NCI-H226 (cell line): ENCODE measurements at places on chromosomes 11 and 22.

GRCh38 chr11:8867035-8867434 lies 44.0 kb upstream of the AKIP1 start:
- DNase-seq, result no peak

DNA sequence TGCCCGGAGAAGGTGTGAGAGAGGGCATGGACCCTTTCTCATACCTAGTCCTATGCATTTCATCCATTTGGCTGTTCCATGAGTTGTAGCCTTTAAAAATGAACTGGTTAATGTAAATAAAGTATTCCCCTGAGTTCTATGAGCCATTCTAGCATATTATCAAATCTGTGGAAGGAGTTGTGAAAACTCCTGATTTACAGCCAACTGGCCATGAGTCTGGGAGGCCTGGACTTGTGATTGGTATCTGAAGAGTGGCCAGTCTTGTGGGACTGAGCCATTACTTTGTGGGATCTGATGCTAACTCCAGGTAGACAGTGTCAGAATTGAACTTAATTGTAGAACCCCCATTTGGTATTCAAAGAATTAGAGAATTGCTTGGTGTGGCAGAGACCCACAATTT lies 48.4 kb downstream of the FAM118A start:
- DNase-seq, result no peak

- no peak for DNase-seq
These were observed 50.4 kb upstream of the CECR2 start for GRCh38 chr22:17318817-17319216.

- DNase-seq, result no peak
These were observed 818 bp upstream of the C1QTNF4 start for GRCh38 chr11:47595029-47595428.

DNA sequence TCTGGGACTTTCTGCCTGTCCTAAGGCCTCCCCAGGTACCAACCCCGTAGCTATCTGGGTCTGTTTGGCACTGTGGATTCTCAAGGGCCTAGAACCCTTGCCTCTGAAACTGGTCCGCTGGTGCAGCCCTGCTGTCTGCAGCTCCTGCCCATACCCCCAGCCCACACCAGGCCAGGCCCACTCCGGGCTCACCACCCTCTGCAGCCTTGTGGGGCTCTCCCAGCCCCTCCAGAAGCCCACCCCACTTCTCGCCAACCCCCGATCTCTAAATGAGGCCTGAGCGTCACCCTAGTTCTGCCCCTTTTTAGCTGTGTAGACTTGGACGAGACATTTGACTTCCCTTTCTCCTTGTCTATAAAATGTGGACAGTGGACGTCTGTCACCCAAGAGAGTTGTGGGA lies 4.7 kb downstream of the KLHDC7B start:
- DNase-seq, result no peak

DNA sequence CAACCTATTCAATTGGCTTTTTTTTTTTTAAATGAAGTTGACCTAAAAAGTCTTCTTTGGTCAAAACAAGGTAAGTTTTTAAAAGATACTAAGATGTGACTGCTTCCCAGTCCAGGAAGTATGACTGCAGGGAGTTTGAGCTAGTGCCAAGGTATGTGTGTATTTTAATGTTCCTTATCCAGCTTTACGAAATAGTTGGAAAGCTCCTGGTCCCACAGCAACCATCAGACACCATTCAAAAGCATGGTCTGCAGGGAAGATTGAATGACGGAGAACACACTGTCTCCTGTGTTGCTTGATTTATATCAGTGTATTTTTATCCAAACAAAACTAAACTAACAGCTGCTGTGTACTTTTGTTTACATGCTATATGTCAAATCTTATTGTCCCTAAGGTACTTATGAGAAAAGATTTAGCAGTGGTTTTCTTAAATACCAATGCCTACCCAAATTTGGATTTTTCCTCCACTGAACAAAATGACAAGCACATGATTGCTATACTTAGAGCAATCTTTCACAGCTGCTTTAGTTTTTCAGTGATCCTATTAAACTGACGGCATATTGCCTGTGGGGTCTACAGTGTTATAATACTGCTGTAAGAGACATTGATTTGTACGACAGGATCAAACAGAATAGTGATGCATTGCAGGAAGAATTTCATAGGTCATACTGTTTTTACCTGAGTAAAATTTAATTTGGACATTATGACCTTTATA lies 122.9 kb downstream of the DCDC1 start:
- DNase-seq, result no peak

DNA sequence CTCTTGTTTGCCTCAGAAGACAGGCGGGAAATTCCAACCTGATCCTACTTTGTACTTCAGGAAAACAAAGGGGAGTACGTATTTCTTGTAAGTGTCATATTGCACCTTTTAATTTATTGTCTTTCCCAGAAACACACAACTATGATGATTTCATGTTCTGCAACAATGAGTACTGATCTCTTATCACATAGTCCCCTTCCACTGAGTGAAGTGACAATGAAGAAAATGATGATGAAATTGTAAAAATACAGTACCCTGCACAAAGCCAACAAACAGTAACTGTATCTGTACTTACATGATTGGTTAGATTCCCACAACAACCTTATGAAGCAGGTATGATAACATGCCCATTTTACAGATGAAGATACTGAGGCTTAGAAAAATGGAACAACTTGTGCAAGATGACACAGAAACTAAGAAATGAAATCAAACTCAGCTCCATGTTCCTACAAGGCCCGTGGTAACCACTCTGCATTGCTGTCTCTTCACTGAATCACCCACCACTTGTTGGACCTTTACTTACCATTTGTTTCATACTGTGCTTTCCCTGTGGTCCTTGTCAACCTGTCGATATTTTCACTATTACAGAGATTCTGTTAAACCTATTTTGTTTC lies 37.5 kb downstream of the SLC1A2 start:
- DNase-seq, result no peak

DNA sequence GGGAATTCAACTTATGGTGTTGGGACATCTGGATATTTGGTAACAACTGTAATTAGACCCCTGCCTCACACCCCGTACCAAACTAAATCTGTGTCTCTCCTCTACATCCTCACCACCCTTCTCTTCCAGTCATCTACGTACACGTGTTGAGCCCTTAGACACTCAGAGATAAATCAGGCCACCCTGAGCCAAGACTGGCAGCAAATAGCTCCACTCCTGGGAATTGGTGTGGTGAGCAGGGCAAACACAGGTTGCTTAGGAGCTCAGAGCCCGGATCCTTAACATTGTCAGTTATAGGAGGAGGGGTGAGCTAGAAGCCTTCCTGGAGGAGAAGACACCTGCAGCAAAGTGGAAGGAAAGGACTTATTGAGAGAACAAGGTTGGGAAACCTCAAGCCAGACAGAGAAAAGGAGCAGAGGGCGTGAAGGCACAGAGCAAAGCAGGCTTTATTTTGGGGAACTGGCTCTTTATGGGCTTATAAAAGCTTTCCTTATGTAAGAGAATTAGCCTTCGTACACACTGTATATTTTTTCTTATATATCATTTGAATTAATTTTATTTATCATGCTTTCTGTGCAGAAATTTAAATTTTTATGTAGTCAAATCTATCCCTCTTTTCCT lies 36.9 kb upstream of the KLHL35 start:
- no peak for DNase-seq

GRCh38 chr11:82858556-82859091 lies 41.6 kb downstream of the PRCP start:
- peak; percentile 69 for DNase-seq

- DNase-seq, result no peak
These were observed 6.4 kb downstream of the CD3E start for GRCh38 chr11:118310781-118311485.

DNA sequence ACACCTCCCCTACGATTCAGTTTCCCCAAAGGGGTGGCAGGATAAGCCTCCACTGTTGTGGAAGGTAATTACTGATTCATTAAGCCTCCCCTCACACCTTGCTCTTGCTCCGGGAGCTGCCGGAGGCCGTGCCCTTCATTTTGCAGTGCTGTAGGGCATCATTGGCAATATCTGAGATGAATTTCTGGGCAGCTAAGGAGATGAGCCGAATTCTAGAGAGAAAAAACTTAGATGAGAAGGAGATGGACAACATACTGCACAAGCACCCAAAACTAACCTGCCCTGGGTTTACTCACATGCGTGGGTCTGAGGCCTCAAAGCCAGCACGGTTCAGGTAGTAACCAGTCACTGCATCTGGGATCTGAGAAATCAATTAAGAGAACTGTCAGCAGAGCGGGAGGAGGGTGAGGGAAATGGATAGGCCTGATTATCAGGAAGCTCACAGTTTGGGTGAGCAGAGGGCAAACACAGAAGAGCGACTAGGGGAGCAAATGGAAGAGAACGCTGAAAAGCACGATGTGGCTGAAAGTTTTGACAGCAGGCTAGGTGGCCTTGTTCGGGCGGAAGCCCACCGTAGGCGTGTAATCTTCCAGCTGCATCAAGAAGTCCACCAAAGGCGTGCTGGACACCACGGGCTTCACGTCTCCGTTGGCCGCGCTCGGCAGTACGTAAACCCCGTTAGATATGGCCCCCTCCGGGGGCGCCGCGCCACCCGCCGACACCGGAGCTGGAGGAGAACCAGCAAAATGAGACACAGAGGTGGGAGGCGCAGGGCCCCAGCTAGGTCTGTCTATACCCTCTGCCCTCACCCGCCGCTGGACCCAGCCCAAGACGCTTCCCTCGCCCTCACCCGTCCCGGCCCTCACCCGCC lies 689 bp downstream of the TAF10 start:
- no peak for DNase-seq

GRCh38 chr22:49159711-49160110 lies 668.0 kb downstream of the BRD1 start:
- DNase-seq, result no peak

DNA sequence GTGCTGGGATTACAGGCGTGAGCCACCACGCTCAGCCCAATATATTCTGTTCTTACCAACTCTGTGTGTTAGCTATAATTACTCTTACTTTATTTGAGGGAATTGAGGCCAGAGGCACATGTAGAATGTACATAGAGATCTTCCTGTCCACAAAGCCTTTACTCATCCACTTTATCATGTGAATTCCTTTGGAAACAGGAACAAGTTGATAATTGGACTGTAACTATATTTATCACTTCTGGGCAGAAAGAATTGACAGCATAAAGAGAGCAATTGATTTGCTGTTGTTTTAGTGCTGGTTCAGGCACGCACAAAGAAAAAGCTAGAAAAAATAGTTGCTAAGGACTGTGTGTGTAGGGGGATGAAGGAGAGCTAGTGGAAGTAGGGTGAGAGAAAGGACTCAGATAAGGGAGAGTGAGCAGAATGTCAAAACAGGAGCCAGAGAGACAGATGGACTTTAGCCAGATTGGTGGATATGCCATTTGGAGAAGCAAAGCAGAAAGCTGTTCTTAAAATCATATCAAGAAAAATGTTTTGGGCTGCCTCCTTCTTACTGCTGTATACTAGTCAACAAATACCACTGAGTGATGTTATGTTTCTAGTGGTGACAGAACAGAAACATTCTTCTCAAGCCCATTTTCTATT lies 929.8 kb upstream of the CNTN5 start:
- no peak for DNase-seq

- DNase-seq, result no peak
These were observed 9.6 kb downstream of the PRRG4 start for GRCh38 chr11:32839308-32839707.

DNA sequence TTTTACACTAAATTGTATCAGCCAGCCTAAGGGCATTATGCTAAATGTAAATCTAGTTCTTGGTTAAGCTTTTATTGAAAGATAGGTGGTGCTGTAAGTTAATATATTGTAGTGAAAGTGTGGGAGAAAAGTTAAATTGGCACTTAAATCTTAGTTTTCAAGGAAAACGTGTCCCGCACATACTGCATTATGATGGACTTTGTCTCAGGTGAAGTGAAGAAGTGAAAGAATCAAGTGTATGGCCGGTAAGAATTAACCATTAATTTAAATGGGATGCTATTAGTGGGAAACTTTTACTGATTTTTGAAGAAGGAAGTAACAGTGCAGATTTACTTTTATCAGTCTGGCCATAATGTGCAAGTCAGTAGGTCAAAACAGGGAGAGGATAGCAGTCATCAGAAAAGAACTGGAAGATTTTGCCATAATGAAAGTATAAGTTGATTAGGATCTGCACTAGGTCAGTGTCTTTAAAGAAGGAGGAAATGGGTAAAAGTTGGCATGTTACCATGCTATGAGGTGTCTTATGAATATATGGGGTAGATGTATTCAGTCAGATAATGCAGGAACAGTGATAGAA lies 81.6 kb downstream of the PDHX start:
- DNase-seq, result peak; percentile 31

- DNase-seq, result no peak
These were observed 149.8 kb upstream of the LARGE1 start for GRCh38 chr22:34070051-34070450.

DNA sequence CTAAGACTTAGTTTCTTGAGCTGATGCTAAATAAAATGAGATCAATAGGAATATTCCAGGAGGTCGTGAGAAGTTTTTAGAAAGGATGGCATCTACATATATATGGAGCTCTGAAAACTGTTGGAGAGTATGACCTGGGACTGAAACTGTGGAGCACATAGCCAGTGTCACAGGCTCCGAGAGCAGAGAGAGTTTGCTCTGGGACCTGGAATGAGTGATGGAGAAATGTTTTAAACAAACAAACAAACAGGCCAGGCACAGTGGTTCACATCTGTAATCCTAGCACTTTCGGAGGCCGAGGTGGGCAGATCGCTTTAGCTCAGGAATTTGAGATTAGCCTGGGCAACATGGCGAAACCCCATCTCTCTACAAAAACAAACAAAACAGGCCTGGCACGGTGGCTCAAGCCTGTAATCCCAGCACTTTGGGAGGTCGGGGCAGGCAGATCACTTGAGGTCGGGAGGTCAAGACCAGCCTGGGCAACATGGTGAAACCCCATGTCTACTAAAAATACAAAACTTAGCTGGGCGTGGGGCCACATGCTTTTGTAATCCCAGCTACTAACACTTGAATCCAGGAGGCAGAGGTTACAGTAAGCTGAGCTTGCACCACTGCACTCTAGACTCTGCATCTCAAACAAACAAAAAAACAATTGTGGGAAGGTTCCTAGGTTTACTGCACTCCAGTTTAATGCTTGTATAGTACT lies 67.1 kb downstream of the SLC35F2 start:
- no peak for DNase-seq

DNA sequence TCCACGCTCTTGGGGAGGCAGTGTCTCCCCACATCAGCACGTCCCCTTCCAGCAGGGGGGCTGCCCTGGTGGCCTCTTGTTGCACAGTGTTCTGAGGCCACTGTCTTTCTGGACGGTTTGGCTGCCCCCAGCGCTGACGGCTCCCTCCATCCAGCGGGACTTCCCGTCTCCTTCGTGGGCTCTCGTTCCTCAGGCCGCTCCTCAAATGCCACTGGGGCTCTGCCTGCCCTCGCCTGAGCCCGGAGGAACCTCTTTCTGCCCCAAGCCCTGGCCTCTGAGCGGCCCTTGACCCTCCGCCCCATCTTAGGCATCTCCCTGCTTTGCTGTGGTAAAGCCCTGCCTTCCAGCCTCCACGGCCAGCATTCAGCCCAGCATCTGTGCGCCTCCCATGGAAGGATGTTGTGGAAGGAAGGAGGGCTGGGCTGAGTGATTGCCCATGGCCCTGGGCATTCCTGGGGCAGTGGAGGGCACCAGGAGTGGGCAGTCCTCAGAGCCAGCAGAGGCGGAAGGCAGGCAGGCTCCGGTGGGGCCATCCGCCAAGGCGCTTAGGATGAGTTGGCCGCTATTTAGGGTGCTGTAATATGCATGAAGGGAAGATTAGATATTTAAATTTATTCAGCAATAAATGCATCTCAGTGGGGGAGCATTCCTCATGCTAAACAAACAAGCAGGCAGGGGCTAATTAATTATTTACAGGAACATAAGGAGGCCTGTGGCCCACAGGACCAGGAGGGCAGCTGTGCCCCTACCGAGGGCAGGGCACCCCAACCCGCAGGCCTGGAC lies 17.8 kb downstream of the OTUB1 start:
- no peak for DNase-seq

GRCh38 chr11:35682230-35683173 lies 19.9 kb downstream of the TRIM44 start:
- no peak for DNase-seq
